Stimulated activated CD8-positive, alpha-beta memory T cell treated with anti-CD3 and anti-CD28 coated beads, Interleukin-15, amount 100 ng/mL, for 4 hours (primary cell): ENCODE measurements at places on chromosomes 16 and 17.
A peak's percentile ranks its signal among the peaks of the same experiment; 100 is the strongest.

GRCh38 chr16:12659871-12660270, 143.8 kb downstream of the CPPED1 start:
- no peak for DNase-seq

DNA sequence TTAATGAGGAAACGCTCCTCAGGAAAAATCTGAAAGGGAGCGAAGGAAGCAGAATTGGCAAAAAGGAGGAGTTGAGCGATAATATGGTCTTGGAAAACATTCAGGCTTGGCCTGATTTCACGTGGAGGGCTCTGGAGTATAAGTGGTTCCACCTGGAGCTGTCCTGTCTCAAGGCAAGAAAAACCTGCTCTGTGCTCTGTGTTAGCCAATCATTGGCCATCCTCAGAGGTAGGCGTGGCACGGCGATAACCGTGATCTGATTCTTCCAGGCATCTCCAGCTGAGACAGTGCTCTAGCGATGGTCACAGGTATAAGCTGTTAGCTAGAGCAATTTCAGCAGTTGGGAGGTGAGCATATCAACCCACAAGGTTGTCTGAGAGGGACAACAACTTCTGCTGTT, 450.5 kb upstream of the MAF start:
- DNase-seq = no peak

GRCh38 chr17:48672340-48672739, 46.2 kb upstream of the HOXB9 start:
- no peak for DNase-seq

- peak; percentile 53 for DNase-seq
Observed at GRCh38 chr17:7650509-7651096, at the start of gene ATP1B2. Gene ATP1B2 (plus strand): TSS chr17:7650926. CDS start chr17:7651519, 593 bp downstream.

DNA sequence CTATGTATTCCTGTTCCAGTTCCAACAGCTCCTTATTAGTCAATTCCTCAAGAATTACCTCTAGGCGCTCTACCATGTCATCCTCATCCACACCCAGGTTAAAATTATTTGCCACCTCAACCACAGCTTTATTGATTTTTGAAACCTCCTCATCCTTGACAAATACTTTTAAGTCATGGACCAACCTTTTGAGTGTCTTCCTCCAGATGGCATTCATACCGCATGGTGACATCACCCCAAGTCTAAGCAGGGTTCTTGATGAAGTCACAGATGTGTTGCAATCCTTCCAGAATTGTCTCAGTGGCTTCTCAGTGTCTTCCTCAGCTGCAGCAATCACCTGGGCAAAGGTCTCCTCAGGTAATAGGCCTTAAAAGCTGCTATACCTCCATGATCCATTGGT, 40.1 kb downstream of the BCL7C start:
- DNase-seq = no peak

DNA sequence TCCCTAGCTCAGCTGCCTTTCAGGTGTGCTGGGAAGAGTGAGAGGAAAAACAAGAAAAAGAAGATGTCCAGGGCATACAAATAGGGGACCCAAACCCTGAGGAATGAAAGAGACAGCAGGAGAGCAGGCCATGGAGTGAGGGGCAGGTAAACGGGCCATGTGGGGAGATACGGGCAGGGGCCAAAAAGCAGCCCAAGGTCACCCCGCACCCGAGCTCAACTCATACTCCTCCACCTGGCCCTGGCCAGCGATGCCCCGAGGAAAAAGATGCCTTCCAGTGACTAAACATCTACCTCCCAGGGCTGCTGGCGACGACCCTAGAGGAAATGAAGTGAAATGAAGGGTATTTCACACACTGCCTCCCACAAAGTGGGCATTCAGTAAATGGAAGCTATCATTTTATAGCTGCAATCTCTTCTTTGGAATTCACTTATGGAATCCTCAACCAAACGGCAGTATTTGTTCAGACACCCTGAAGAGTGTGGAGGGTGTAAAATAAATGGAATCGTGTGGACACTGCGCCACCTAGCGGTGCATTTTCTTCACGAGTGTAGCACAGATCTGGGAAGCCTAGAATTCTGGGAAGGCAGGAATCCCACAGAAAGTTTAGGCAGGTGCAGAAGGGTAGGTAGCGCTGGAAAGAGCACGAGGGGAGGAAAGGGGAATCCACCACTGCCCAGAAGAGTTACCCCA, 14.9 kb downstream of the ELAC2 start:
- DNase-seq = no peak

DNA sequence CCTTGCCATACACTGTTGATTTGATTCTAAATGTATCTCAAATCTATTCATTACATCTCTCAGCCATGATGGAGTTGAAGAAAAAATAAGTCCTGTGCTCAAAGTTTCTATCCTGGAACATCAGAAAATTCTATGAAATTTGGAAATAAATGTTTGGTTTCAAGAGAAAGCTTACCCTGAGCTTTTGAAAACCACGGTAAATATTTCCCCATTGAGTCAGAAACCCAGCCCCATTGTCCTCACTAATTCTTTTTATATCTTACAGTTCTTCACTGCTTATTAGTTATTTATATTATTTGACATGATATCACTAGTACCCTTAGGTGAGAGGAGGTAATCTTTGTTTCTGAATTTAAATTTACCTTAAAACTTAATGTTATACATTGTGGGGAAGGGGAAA, 128.5 kb downstream of the MRTFB start:
- no peak for DNase-seq

DNA sequence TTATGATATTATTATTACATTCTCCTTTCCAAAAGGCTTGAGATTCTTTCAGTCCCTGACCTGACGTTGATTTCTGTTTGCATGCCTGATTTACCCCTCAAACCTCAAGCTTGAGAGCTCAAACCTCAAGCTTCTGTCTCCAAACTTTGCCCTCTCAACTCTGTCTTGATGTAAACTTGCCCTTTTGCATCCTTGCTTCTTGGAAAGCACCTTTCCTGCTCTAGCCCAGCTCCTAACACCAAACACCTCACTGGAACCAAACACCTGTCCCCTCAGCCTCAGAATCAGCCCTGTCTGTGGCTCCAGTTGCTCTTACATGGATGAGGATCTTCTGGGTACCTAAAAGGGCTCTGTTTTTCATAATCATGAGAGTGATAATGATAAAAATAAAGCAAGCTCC, 109.2 kb downstream of the GP2 start:
- DNase-seq = no peak

DNA sequence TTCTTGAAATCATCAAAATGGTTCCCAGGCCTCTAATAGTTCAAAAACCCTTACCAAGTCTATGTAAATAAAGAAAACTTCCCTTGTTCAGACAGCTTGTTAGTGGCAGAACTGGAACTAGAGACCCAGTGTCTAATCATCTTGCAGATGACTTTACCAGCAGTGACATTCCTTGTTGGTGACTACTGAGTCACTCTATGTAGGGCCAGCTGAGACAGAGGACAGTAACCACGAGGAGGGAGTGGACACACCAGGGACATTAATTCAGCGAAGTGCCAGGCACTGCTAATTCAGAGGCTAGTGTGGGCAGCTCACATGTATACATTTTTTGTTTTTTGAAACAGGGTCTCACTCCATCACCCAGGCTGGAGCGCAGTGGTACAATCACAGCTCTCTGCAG, 6.1 kb upstream of the HEATR3 start:
- DNase-seq = no peak
